IMR-90 (cell line): ENCODE measurements at places on chromosomes 3 and 15.
A peak's percentile ranks its signal among the peaks of the same experiment; 100 is the strongest.

GRCh38 chr3:110341047-110341446 lies 730.6 kb upstream of the NECTIN3 start:
- DNase-seq = peak; percentile 77

- DNase-seq = no peak
Measured at GRCh38 chr3:46987743-46988401, 8.4 kb downstream of the NBEAL2 start.

- DNase-seq = peak; percentile 89
Measured at GRCh38 chr3:45592830-45593707, 1.5 kb upstream of the LIMD1 start.

DNA sequence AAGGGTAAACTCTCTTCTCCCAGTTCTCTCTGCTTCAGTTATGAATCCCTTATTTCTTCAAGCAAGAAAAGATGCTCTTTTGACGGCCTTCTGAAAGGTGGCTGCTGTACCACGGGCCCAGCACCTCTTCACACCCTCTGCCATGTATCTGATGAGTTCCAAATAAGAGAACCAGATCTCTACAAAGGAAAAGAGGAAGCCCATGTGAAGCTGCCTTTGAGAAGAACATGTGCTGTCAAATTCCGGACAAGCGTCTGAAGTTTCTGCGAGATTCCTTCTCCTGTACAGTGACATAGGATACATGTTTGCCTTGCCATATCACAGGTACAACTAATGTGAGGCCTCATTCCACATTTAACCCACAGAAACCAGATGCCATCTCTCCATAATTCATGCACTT lies 59.2 kb downstream of the SH3BP5 start:
- DNase-seq = no peak

GRCh38 chr15:56812961-56813360 lies 79.7 kb upstream of the ZNF280D start:
- DNase-seq = no peak

DNA sequence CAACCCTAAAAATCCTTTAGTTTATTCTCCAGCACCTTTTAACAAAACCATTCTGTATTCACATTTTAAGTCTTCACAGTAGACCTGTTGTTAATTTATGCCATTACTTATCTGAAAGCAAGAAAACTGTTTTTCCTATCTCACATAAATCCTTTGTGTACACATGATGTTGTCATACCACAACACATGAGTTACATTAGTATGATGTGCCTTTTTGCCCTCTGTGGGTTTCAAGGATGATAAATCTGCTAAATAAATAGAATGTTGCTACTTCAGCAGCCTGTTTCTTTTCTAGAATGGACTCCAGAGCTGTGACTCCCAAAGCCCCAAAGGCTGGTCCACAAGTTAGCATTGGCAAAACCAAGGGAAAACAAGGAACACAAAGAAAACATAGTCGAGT lies 151.6 kb downstream of the SERPINI1 start:
- peak; percentile 4 for DNase-seq

- DNase-seq = no peak
Measured at GRCh38 chr3:169215461-169216352, 447.8 kb downstream of the MECOM start.

DNA sequence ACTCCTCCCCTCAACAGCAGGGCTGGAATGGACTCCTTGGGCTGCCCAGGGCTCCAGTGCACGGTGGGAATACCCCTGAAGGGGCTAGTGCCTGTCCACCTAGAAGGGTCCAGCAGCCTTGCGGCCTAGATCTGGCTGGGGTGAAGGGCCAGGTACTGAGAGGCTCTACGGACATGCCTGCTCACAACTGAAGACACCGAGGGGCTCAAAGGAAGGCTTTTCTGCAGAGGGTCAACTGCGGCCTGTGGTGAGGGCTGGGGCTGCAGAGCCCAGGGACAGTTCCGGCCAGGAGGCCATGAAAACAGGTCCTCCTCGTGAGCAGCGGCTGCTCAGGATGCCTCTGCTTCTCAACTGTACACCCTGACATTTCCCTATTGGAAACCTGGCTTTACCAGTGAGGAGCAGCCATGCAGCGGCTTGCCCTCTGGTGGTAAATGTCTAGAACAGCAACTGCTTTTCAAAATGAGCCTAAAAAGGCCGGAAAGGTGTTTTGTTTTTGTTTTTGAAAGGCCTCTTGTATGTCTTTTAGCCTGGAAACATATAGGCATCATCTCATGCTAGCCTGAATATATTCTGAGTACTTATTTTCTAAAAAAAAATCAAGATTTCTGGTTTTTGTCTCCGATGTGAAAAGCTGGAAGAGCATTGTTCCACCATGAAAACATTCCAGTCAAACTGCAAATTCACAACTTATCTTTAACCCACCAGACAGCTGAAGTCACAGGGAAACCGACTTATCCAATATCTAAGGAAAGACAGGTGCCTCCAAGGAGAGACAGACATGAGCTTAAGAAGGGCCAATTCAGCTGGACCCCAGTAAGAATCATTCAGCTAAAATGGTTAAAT lies 163.4 kb downstream of the KLF13 start:
- peak; percentile 62 for DNase-seq

DNA sequence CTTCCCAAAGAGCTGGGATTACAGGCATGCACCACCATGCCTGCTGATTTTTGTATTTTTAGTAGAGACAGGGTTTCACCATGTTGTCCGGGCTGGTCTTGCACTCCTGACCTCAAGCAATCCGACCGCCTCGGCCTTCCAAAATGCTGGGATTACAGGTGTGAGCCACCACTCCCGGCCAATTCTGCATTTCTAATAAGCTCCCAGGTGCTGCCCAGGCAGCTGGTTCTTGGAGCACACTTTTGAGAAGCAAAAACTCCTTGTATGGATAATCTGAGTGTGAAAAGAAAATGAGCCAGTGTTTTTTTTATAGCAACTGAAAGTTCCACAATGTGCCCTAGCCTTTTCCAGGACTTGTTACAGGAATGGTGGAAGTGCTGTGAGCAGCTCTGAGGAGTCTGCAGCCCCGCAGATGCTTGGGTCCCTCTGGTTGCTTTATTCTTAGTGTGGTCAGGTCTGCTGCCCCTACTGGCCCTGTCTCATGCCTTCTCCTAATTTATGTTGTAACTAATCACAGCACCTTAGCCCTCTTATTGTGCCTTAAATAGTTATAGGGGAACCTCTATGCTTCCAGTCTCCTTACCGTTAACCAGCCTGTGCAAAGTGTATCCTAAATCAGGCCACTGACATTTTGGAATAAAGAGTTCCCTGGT lies 13.5 kb upstream of the KCNAB1 start:
- no peak for DNase-seq

DNA sequence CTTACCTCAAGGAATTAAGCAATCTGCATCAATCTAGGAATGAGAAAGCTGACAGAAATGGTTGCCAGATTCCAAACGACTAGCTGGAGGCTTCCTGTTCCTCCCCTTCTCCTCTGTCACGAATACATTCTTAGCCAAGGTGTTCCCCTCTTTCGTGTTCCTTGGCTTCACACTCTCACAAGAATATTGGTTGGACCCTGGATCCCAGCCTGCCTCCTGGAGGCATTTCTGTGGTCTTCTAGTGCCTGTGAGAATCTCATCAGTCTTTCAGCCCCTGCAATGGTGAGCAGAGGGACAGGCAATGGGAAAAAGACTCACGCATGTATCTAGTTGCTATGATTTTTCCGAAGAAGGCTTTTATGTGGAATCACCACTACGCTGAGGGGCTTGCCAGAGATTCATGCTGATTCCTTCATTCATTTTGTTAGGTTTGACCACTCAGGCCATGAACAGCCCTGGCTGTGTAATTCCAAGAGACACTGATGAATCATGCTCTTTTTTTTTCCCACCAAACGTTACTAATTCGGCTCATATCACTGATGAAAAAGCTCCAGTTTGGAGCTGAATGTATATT lies 1.6 kb upstream of the P3H2 start:
- DNase-seq = peak; percentile 83

DNA sequence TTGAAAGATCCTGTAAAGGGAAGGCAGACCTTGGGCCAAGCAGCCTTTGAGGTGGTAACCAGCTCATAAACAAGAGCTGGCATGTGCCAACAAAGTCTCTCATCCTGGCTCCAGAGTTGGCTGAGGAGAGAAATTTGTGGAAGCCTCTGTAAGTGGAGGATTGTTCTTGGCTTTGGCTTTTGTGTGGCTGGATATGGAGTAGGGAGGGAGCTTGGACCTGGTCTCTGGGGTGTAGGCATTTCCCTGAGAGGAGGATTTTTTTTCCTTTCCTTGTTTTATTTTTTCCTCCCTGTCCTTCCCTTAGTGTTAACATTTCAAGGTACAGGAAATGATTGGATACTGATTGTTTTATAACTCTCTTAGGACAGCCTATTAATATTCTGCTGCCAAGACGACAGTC lies 60.8 kb downstream of the ZNF609 start:
- DNase-seq = no peak

DNA sequence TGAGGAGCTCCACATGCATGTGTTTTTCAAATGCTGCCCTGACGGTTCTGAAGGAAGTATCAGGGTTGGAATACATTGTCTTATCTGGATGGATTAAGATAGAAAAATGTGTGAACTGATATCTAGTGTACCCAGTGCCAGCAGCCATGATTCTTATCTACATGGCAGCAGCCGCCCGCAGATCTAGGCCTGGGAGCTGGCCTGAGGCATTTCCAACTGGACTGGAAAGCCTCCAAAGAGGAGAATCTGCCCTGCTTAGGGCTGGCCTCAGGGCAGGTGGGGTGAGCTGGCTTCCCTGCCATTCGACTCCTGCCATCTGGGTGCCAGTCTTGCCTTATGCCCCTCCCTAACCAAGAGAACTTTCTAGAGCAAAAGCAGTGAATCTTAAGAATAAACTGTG lies 125.8 kb downstream of the SSR3 start:
- no peak for DNase-seq

GRCh38 chr3:36906504-36907149 lies 38.2 kb downstream of the TRANK1 start:
- peak; percentile 67 for DNase-seq

DNA sequence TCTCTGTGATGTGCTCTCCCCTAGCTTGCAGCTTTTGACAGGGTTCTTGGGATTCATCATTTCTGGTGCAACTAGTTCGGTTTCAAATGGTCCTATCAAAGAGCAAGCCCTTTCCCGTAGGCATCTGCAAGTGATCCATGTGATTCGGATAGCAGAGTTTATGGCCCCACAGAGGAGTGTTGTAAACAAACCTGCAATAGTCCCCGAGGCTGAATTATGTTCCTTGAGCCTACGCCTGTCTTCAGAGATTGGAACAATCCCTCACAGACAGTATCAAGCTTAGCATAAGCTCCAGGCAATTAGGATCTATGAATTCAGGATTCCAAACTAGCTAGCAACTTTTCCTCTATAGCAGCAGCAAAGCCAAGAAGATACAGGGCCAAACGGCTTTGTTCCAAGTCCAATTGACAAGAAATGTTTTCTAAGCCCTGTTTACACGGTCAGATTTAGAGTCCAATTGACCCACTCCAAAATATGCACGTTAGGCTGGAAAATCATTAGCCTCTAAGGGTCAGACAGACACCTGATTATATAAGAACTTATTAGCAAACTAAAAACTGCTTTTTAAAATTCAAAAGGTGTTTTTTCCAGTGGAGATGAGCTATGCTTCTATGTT lies 24.8 kb downstream of the LNP1 start:
- no peak for DNase-seq

DNA sequence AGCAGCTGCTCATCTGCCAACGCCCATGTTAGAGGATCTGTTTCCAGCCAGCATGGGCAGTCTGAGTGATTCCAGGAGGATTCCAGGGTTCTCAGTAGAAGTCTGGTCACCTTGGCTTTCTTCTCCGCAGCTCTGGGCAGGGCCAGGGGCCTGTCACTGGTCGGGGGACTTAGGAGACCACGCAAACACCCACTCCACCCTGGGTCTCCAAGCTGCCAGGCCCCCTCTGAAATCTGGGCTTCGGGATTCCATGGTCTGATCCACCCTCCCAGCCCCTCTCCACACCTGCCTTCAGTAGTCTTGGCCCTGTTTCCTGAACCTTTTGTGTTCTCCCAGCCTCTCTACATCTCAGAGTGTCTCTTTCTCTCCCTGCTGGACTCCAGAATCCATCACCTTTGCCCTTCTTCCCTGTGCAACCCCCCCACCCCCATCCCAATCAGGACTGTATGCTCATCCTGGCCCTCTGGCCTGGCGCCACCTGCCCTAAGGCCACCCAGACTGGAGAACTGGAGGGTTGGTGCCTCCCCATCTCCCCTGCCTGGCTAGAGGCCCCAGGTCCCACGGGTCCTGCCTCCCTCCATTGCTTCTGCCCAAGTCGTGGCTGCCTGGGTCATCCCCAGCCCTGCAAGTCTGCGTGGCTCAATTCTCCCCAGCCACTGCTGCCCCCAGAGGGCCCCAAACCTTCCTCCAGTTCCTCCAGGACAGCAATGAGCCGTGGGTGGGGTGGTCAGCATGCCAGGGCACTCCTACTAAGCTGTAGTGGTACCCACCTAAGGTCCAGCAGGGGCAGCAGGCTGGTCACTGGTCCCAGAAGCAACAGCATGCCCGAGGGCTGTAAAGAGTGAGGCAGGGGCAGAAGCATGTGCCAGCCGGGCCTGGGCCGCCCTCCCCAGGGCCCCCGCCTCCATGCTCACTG lies 102.8 kb downstream of the TBC1D2B start:
- no peak for DNase-seq

- no peak for DNase-seq
Measured at GRCh38 chr3:60932643-60933042, 318.6 kb downstream of the FHIT start.

- peak; percentile 74 for DNase-seq
Measured at GRCh38 chr3:120855665-120856437, 52.2 kb upstream of the STXBP5L start.

DNA sequence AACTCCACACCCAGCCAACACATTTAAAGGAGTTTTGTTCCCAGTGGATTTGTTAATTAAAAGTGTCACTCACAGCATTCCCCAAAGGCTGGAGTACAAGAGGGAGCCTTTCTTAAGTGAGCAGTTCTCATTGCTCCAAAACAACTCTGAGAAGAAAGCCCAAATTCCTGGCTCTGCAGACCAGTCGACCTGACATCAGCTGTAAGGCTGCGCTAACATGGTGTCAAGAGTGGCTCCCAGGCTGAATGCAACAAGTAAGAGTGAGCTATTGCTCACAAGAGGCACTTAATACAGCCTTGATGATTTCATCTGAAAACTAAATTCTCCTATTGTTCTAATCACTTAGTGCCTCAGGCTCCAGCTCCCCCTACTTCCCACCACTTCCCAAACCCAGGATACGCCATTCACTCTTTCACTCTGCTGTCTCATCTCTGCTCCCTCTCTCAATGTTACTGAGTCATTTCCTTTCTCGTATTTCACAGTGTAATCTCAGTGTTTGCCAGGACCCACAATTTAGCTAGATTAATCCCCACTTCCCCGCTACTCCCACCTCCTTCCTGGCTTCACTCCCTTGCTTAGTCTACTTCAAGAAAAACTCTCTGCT lies 81.8 kb downstream of the WWTR1 start:
- peak; percentile 99 for DNase-seq

DNA sequence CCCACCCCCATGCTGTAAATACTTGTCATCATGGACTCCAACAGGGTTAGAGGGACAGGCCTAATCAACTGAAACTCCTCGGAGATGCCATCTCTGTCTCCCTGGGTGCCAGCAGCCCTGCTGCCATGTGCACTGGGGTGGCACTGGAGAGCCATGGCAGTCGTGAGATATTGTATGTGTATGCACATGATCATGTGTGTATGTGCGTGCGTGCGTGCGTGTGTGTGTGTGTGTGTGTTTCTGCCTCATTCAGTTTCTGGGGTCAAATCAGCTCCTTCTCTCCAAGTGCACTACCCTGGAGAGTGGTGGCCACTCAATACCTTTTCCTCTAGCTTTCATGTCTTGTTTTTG lies 3.2 kb upstream of the APEH start:
- DNase-seq = no peak
